ENCODE measurements at places on chromosomes 4 and X.

- no peak for DNase-seq
These were observed 23.4 kb downstream of the CCNI start for GRCh38 chr4:77052352-77052751.

GRCh38 chr4:81449015-81449414 lies 22.7 kb downstream of the RASGEF1B start:
- no peak for DNase-seq

DNA sequence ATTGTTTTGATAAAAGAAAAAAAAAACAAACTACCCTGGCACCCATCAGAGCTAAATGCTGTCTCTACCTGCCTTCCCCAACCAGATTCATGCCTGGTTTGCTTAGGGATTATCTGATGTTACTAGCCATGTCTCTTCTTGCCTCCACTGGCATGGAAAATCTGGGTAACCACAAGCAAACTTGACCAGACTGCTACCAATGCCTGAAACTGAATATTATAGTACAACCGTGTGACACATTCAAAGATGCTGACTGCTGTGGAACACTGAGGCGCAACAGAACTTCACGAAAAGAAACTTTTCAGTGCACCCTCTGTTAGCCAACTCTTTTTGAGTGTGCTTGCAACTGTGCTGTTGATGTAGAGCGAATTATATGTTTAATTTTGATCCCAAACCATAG lies 228.1 kb downstream of the CBR4 start:
- DNase-seq: no peak

DNA sequence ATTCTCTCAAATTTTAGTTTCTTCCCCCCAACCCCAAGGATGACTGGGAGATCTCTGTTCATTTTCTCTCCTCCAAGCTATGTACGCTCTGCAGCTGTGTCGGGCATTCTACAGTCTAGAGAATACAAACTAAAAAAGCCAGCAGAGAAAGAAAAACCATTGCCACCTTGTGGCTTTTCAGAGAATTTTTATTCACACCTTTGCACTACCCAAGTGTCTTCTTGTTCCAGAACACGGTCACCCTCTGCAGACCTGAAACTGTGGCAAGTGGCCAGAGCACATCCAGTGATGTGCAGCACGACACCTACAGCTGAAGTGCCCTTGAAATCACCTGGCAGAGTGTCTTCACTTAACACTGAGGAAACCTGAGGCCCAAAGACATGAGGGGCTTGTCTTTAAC lies 68.6 kb downstream of the CHST7 start:
- DNase-seq: peak; percentile 11

GRCh38 chr4:159549098-159549518 lies 446.2 kb downstream of the RAPGEF2 start:
- DNase-seq: no peak

DNA sequence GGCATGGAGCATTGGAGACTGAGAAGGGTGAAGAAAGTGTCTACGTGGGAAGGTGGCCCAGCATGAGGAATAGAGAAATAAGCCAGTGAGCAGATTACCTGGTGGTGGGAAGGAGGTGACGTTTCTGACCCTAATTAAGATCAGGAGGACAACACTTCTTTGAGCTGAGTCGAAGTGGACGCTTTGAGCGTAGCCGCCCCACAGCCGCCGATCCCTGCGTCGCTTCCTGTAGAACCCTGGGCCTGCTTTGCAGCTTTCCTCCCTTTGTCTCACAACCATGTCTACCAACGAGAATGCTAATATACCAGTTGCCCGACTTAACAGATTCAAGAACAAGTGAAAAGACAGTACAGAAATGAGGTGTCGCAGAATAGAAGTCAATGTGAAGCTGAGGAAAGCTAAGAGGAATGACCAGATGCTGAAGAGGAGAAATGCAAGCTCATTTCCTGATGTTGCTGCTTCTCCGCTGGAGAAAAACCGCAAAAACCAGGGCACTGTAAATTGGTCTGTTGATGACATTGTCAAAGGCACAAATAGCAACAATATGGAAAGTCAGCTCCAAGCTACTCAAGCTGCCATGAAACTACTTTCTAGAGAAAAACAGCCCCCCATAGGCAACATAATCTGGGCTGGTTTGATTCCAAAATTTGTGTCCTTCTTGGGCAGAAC lies 6.4 kb upstream of the ANTXR2 start:
- DNase-seq: no peak

GRCh38 chr4:111991163-111991562 lies 154.1 kb upstream of the FAM241A start:
- no peak for DNase-seq

DNA sequence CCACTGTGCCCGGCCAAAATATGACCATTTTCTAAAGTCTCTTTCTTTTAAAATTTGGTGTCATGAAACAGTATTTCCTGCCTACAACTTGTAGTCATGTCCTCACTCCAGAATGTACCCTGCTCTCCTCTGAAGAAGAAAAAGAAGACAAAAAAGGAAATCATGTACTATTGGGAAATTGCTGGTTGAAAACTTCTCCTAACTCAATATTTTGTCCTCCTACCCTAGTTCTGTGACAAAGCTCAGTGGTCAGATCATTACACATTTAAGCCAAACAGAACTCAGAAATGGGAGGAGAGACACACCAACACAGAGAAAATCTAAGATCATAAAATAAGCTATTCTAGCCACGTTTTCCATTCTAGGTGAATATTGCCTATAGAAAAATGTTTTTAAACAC lies 127.7 kb downstream of the IRF2 start:
- no peak for DNase-seq

- DNase-seq: no peak
These were observed 91.5 kb downstream of the GEMIN8 start for GRCh38 chrX:13938051-13938828.

- peak; percentile 68 for DNase-seq
These were observed 29.2 kb downstream of the CLRN2 start for GRCh38 chr4:17544205-17544604.

DNA sequence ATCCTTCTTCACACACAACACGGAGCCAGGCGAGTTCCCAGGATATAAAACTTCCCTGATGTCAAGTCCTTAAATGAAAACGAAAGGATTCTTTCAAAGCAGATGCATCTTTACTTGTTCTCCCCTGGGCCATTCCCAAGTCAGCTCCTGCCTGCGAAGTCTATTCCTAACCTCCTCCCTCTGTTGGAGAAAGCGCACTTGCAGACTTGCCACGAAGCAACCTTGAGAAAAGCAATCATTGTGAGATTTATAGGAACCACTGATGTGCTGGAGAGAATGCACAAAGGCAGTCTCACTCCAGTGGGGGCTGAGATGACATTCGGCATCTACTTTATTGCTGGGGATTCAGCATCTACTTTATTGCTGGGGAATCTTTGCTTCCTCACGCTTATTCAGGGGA lies 155.7 kb downstream of the NSUN7 start:
- DNase-seq: no peak

DNA sequence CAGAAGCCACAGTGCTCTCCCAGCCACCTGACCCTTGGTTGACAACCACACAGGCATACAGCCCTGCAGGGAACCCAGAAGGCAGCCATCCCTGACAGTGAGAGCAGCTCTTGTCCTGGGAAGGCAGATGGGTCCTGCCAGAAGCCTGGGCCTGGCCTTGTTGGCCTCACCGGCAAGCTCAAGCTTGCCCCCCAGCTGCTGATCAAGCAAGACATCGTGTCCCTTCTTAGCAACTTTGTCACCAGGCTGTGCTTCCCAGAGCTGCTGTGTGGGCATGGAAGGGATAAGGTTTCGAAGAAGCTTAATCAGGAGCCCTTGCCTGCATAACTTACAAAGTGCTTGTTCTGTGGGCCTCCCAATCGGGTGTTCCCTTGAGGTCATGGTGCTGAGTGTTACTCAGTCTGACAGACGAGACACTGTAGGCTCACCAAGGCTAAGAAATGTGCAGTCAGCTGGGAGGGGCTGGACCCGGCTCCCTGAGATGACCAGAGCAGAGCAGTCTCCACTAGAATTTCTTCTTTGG lies 6.8 kb upstream of the ABLIM2 start:
- no peak for DNase-seq

- DNase-seq: no peak
These were observed 261.0 kb downstream of the PDGFC start for GRCh38 chr4:156710365-156711192.

DNA sequence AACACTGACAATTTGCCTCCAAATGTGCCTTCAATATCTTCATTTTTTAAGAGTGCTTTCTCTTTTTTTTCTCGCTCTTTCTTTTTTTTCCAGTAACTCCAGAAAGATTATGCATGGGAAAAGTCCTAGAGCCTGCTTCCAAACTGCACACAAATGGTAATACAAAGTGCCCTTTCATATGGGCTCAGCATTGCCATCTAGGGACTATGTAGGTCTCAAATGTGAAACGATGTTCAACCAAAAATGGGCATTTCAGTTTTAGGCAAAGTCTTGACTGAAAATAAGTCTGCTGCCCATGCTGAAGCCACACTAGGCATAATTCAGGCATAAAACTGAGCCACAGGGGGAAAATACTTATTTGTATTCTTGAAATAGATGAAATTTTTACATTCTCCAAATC lies 65.6 kb downstream of the SYNPO2 start:
- DNase-seq: peak; percentile 80

GRCh38 chr4:26826721-26827120 lies 33.9 kb upstream of the STIM2 start:
- no peak for DNase-seq

DNA sequence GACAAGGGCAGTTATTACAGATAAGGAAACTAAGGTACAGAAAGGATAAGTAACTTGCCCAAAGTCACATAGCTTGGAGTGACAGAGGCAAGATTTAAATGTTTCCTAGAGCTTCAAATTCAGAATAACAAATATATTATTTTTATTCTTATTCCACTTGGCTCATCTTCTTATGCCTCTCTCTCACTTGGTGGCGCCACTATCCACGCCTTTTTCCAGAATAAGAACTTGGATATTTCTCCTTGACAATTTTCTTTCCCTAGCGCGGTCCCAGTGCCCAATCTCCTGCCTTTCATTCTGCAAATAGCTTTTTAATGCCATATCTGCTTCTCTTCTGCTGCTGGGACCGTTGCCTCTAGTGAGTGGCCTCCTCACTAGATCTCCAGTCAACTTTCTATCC lies 78.5 kb downstream of the MSN start:
- no peak for DNase-seq

- no peak for DNase-seq
These were observed 156.3 kb downstream of the GASK1B start for GRCh38 chr4:158016511-158016910.

- peak; percentile 7 for DNase-seq
These were observed 647.4 kb upstream of the GALNT7 start for GRCh38 chr4:172521248-172521647.

DNA sequence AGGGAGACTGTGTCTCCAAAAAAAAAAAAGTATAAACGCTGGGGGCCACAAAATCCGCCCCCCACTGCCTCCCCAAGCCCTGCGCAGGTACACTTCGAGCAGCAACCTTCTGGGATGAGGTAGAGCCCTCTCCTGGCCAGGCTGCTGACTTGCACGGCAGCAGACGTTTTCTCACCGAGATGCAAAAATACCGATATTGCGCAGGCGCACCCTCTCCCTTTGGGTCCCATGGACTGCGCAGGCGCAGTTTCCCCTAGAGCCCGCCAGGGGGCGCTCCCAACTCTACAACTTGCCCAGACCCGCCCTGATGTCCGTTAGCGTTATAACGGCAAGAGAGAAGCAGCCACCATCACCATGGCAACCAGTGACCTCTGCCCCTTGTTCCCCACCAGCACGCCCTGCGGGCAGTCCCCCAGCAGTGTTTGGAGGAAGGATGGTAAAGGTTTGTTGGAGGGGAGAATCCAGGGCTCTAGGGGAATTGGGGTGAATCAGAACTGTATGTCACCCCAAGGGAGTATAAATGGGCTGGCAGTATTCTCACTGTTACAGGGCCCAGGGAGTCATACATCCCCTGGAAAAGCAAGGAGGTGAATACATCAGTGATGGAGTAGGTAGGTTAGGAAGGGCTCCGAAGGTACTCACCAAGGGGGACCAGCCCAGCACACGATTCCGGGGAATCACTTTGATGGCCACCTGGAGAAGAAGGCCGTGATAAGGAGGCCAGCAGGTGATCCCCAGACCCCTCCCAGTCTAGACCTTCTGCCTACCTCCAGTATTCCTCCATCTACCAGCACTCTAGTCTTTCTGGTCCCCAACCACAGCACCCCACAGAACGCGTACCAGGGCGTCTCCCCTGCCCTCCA lies 1.5 kb downstream of the PIM2 start:
- peak; percentile 74 for DNase-seq

DNA sequence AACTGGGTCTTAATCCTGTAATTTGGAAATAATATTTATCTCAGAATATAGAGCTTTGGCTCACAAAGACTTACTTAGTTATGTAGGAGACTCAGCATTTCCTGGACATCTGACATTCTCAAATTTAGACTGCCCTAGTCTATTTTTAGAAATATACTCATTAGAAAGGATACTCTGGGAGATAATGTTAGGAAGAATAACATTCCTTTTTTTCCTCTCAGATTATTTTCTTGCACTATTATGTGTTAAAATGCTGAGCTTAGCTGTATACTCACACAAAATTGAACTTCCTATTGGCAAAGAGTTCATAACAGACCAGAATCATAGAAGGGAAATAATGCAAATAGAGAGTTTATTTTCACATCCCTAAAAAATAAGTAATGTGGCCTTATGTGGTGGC lies 1424.9 kb upstream of the PCDH7 start:
- no peak for DNase-seq

DNA sequence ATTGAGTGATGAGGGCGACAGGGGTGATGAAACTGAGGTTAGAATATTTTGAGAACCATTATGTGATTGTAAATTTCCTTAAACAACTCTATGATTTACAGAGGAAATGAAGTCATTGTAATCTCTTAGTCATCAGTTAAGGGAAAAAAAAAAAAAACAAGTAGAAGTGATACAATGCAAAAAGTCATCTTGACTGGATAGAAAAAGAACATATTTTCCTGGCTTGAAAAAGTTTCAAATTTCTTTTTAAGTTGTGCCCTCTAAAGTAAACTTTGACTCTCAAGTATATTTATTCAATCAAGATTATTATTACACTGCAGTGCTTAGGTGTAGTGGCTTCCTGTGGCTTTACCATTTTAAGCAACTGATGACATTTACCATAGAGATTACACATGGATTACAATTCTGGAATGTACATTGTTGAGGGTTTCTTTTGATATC lies 40.6 kb downstream of the GABRB1 start:
- no peak for DNase-seq

GRCh38 chr4:15931451-15932210 lies 6.9 kb downstream of the FGFBP1 start:
- no peak for DNase-seq

- DNase-seq: no peak
These were observed 53.1 kb downstream of the RAB28 start for GRCh38 chr4:13430834-13431568.

GRCh38 chr4:27141530-27141929 lies 280.9 kb downstream of the STIM2 start:
- no peak for DNase-seq

- no peak for DNase-seq
These were observed 386 bp upstream of the TMEM184C start for GRCh38 chr4:147616849-147617172.

DNA sequence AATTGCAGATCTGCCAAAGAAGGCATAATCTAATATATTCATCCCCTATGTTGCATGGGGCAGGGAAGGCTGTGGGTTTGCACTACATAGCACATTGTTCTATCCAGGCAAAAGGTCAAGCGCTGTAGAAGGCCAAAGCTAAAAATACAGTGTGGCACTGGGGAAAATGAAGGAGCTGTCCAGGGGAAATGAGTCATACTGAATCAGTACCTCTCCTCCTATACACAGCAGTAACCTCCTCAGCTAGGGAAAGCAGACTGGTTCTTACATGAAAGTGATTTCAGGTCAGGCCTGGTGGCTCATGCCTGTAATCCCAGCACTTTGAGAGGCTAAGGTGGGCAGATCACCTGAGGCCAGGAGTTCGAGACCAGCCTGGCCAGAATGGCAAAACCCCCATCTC lies 31.0 kb upstream of the SLC25A4 start:
- DNase-seq: peak; percentile 94

GRCh38 chr4:119728692-119729593 lies 100.3 kb upstream of the PDE5A start:
- DNase-seq: no peak
